ENCODE measurements at places on chromosomes 3 and 15. TPM values are rescaled to one million over a fixed set of nuclear protein-coding genes. Genes with fewer than 3 reads are reported as not detected.

The ATP8B4 gene
- 1.8 TPM for total RNA-seq

The FILIP1L gene
- 19.8 TPM for total RNA-seq

The LRRC49 gene
- 21.2 TPM for total RNA-seq

The SIDT1 gene
- not detected for total RNA-seq

DNA sequence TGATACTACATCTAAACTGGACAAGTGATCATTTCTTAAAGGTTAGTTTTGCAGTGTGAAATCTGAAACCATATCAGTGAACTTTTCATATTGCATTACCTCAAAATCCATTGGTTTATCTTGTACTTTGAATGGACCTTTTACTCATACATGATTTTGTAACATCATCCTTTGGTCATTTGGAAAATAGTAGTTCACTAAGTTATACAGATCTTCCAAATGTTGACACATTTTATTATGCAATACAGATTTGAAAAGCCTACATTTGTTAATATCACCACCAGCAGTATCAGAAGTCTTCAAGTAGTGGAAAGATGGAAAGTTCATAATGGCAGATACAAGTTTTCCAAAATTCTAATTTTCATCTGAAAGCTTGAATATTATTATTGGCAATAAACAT is 64.0 kb upstream of the CDV3 start:
- no peak for DNase-seq

- no peak for DNase-seq
These were observed 81.5 kb downstream of the SLC25A26 start for GRCh38 chr3:66302288-66302687.

DNA sequence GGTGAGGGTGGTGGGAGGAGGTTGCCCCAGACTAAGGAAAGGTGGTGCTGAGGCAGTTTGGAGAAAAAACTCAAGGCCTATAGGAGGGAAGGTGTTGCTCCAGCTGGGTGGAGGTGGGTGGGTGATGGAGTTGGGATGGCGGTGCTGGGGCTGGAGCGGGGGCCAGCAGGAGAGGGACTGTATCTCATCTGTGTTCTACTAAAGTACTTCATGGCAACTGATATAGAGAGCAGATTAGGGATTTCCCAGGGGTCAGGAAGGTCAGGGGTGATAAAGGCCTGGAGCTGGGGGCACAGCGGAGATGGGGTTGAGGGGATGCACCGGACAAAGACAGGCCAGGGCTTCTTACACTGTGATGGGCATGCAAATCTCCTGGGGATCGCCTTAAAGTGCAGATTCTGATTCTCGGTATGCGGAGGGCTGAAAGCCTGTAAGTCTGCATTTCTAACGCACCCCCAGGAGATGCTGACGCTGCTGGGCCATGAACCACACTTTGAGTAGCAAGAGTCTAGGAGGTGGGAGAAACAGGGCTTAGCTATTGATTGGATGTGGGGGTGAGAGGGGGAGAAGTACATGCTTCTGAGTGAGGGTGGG is 4.2 kb downstream of the KLHL40 start:
- DNase-seq: no peak

DNA sequence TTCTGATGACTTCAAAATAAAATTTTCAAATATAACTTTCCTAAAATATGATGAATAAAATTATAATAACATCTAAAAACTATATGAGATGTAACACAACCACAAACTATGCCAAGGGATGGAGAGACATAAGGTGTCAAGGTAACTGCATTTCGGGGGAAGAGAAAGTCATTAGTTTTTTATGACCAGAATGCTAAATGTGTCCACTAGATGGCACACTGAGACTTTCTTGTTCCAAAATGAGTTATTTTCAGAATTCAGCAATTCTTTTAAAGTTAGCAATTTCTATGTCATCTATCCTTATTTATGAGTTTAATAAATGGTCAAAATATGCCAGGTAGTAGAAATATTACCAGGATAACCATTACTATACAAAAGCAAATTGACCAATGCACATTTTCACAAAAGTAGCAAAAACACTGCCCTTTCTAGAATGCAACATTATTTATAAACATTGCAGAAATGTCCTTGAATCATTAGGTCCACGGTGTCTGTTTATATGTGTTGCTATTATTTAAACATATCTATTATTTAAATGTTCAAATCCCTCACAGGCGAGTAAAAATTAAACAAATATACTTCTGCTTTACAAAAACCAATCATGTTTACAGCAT is 374.2 kb downstream of the PLCL2 start:
- DNase-seq: no peak

DNA sequence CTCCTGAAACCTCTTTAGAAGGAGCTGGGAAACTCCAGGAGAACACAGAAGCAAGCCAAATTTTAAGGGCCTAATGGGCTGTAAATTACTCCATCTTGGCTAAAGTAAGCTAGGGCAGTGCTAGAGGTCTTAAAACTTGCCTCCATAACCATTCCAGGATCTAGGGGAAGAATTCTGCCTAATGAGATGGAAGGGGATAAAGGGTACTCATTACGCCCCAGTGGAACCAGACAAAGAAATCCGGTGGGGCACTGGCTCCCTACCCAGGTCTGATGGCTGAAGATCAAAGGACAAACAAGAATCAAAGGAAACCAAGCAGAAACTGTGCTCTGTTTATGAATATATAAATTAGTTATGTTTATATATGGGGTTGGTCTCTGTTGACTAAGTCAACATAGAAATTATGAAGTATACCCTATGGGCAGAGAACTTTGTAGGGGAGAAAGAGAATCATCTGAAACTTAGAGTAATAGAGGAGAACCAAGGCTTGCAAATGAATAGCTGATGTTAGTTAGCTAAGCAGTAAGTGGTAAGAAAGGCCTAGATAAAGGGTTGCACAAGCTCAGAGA is 57.8 kb downstream of the NCEH1 start:
- DNase-seq: no peak

- no peak for DNase-seq
These were observed 490.0 kb upstream of the TBL1XR1 start for GRCh38 chr3:177687291-177687690.

- no peak for DNase-seq
These were observed 23.2 kb downstream of the ZNF148 start for GRCh38 chr3:125351814-125352456.

- no peak for DNase-seq
These were observed 223.7 kb upstream of the NANOGP8 start for GRCh38 chr15:35308802-35309201.

- DNase-seq: no peak
These were observed 115.4 kb upstream of the GADL1 start for GRCh38 chr3:31009881-31010280.

GRCh38 chr3:49901366-49902339 is 2.0 kb downstream of the MST1R start:
- DNase-seq: no peak
